ENCODE measurements at places on chromosomes 3 and 15. TPM values are rescaled to one million over a fixed set of nuclear protein-coding genes. Genes with fewer than 3 reads are reported as not detected.

Gene SAMD7
- not detected for total RNA-seq

Gene MYZAP
- under 0.01 TPM for total RNA-seq

Gene DNAJA4
- 2.7 TPM for total RNA-seq

Gene CADM2
- not detected for total RNA-seq

Gene GRK7
- total RNA-seq: 0.05 TPM

Data from smooth muscle cell of the umbilical artery (primary cell).